ENCODE measurements at places on chromosomes 7 and 10.

- ATAC-seq: no peak
Observed at GRCh38 chr10:77086081-77086480, 551.5 kb downstream of the KCNMA1 start.

DNA sequence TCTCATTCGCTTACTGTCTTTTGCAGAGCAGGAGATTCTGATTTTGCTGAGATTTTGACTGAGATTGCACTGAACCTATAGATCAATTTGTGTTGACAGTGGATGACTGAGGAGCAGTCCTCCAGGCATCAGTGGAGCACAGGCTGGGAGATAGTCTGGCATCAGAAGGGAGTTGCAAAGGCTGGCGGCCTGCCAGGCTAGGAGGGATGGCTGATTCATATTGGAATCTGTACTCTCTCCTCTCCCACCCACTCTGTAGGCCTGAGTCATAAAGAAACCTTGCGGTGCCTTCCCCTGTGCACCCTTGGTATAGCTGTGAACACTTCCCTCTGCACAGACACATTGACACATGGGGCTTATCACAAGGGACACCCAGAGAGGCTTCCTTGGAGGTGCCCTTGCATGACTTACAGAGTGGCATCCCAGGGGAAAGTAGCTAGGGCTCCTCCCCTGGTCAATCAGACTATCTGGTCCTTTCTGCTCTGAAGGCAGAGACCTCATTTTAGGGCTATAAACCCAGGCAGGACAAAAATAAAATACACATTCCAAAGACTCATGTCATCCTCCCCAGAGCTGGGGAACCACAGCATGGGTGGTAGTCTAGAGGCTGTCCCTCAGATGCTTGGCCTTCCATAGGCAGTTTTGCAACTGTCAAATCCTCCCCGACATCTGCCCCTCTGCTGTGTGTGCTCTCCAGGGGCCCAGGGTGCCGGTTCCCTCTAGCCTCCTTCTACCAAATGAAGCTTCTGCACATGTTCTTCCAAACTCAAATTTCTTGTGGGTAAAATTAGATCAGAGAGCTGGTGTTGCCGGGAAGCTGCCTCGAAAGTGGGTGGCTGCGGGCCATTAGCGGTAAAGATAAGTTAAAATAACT lies 37.4 kb upstream of the EEPD1 start:
- peak; percentile 99 for ATAC-seq

GRCh38 chr10:18753312-18753895 lies 94.2 kb downstream of the ARL5B start:
- ATAC-seq: no peak

GRCh38 chr7:13880789-13881188 lies 108.7 kb downstream of the ETV1 start:
- ATAC-seq: no peak

DNA sequence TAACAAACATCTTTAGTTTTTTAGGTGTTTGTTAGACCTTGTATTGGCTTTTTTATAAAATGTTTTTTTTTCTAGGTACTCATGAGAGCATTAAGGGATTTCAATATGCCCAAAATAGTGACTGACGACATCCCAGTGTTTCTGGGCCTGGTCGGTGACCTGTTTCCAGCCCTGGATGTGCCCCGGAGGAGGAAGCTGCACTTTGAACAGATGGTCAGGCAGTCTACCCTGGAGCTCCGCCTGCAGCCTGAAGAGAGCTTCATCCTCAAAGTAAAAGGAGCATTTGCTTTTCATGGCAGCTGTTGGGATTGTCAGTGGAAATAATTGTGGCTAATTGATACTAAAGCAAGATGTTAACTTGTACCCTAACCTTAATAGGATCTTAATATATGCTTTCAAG lies 161.5 kb downstream of the DNAH11 start:
- no peak for ATAC-seq

DNA sequence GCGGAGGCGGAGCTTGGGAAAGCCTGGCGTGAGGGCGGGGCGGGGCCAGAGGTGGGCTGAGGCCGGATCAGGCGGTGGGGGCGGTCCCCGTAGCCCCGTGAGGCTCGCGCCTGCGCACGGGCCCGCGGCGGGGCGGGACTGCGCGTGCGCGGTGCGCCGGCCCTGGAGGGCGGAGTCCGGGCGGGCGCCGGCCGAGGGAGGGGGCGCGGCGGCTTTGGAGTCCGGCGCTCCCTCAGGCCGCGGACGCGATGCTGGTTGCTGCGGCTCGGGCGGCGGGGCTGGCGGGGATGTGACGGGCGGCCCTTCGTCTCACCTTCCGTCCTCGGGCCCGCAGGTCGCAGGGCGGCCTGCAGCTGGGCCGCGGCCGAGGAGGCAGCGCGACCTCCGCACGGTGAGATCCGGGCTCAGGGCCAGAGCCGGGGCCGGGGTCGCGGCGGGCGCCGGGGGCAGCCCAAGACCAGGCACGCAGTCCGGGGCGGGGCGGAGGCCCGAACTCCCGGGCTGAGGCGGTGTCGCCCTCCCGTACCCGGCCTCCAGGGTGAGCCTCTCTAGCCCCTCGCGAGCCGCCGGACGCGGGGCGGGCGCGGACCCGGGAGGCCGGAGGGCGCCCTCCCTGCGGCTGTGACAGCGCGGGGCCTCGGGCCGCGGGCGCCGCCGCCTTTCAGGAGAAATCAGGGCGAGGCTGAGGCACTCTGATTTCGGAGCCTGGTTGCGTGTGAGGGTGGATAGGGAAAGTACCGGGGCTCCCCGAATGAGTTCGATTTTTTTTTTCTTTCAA lies at the start of gene CCSER2:
Gene CCSER2 (plus strand): TSS at position 172 of the 778 bp plus-strand sequence. CDS start 42,464 bp downstream, outside the sequence.
- peak; percentile 69 for ATAC-seq

DNA sequence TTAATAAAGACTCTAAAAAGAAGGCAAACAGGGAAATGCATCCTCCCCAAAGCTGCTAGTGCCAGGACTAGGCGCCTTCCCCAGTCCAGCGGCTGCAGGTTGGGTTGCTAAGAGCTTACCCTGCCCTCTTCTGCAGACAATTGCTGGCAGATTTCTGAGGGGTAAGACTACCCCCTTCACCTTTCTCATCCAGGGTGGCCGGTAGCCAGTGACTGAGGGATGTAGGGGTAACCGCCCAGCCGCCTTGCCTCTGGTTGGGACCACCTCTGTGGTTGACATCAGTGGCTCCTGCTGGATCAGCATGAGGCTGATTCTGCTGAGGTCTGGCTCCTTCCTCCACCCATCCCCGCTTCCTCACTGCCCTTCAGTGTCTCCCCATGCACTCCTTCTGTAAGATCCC lies 71.2 kb downstream of the ADCYAP1R1 start:
- no peak for ATAC-seq

DNA sequence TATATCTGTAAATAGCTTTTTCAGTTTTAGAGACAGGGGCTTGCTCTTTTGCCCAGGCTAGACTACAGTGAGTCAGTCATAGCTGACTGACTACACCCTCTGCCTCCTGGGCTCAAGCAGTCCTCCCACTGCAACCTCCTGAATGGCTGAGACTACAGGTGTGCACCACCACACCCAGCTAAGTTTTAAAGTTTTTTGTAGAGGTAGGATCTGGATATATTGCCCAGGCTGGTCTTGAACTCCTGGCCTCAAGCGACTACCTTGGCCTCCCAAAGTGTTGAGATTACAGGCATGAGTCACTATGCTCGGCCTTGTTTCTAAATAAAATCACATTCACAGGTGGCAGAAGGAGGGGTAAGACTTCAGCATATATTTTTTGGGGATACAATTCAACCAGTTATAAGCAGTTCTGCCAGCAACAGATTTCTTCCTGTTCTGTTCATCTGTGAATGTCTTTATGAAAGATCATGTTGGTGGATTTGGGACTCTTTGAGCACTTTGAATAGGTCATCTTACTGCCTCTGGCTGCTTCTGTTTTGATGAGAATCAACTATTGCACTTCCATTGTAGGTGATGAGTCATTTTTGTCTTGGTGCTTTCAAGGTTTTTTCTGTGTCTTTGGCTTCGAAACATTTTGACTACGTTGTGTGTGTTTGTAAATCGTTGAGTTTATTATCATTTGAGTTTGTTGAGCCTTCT lies 15.7 kb downstream of the RBM33 start:
- ATAC-seq: peak; percentile 91

All from activated T-helper 17 cell treated with anti-CD3 and anti-CD28 coated beads, Interleukin-2, amount 50 U/mL, for 72 hours (primary cell).